COR-L47 (cell line): ENCODE measurements at places on chromosomes 3 and 15.

DNA sequence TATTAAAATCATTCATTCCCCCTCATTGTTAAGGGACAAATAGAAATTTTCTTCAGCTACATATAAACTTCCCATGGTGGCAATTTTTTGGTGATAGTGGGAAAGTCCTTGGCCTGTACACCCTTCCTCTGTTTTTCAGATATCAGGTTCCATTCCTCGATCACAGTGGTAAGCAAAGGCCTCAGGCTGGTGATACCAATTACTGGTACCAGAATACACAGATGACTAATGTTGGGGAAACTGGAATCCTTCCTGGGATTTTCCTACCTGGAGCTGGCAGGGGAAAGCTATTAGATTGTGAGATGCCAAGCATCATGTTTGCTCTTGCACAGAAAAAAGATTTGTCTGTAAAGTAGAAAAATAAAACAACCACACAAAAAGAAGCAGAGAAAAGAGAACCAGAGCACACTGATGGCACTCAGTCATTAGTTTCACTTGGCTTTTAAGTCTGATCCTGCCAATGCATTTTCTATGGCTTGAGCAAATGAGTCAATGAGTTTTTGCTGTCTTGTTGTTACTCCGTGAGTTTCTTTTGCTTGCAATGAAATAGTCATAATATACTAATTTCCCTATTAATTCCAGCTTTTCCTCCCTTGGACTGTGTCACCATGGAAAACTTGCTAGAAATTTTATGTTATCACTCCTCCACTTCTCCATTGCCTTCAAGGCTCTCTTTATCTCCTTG is 795.0 kb downstream of the ROBO1 start:
- DNase-seq: no peak

GRCh38 chr3:177089110-177089509 is 108.2 kb downstream of the TBL1XR1 start:
- no peak for DNase-seq

GRCh38 chr15:88905576-88905975 is 7.6 kb downstream of the MFGE8 start:
- DNase-seq: no peak

DNA sequence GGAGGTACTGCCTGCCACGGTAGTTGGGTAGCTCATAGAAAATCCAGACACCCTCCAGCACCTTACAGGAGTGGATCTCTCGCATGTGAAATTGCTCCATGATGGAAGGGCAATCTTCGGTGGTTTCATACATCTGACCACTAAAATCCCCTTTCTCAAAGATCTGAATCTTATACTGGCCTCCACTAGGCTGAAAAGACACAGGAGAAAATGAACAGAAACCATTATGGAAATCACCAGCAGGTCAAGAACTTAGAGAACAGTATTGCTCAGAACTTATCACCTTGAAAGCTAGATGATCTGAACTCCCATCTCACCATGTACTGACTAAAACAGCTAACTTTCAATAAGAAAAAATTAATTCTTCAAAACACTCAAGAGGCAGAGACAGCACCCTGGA is 5.4 kb downstream of the CRYGS start:
- DNase-seq: no peak

DNA sequence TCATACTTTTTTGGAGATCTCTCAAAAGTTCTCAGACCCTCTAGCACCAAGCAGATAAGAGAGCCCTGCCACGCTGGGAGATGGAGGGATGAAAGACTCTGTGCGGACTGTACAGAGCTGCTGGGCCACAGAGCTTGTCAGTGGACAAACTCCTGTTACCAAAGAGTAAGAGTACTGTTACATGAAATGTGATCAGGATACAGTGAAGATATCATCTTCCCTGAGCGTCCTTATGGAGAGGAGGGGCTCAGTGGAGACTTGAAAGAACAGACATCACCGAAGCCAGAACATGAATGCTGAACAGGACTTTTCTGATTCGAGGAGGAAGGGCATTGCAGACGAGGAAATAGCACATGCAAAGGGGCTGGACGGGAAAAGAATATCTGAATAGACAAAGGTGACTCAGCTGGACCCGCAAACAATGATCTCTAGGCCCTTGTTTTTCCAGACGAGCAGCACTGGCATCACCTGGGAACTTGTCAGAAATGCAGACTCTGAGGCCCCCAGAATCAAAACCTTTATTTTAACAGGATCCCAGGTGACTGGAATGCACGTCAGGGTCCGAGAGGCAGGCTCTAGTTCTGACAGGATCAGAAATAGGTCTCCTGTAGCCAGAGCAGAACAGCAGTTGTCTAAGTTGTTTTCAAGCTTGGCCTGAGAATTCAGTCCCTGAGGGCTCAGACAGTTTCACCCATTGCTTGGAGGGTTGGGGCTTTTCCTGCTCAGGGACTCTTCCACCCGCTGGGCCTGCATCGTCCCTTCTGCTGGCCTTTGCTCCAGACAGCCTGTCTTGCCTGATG is 277.9 kb downstream of the RPLP1 start:
- DNase-seq: no peak

DNA sequence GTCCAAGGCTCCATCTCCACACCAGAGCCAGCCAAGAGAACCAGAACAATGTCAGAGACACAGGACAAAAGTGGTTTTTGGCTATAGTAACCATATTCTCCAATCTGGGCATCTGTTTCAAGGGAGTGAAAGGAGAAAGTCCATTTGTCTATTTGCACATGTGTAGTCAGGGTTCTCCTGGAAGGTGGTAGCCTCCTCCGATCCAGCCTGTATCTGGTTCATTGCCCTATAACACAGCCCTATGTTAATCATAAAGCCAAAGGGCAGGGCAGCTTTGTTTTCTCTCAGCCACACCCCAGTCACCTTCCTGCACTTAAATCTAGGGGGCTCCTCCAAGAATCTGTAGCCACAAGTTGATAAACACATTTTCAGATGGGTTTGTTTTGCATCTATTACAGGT is 128.1 kb upstream of the ADPGK start:
- no peak for DNase-seq

- DNase-seq: no peak
Observed at GRCh38 chr15:32903591-32904290, 185.9 kb downstream of the GREM1 start.

DNA sequence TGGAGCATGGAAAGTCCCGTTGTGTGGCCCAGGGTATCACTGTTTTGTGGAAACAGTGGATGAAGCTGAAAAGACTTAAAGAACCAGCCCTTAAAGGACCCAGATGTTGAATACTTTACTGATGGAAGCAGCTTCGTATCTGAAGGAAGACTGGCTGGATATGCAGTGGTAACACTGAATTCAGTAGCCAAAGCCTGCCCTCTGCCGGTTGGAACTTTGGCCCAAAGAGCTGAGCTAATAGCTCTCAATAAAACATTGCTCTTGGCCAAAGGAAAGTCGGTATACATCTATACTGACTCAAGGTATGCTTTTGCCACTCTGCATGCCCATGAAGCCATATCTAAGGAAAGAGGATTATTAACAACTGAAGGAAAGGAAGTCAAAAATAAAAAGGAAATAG is 885.4 kb downstream of the PDCD6IP start:
- peak; percentile 25 for DNase-seq

- no peak for DNase-seq
Observed at GRCh38 chr15:55894399-55894965, 98.9 kb downstream of the NEDD4 start.

DNA sequence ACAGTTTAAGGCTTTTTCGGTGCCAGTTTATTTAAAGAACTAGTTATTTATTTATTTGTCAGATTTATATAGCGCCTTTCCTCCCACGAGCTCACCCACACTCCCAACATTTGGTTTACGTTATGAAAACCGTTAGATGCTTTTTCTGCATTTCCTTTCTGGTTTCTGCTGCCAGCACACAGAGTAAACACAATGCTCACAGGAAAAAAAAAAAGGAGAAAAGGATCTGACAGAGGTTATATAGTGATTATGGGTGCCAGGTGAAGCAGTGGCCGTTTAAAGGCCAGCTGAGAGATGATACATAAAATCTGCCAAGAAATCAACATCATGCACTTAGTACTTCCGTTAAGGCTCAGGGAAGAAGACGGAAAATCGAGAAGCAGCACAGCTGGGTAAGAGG is 37.9 kb downstream of the ETV5 start:
- DNase-seq: no peak

DNA sequence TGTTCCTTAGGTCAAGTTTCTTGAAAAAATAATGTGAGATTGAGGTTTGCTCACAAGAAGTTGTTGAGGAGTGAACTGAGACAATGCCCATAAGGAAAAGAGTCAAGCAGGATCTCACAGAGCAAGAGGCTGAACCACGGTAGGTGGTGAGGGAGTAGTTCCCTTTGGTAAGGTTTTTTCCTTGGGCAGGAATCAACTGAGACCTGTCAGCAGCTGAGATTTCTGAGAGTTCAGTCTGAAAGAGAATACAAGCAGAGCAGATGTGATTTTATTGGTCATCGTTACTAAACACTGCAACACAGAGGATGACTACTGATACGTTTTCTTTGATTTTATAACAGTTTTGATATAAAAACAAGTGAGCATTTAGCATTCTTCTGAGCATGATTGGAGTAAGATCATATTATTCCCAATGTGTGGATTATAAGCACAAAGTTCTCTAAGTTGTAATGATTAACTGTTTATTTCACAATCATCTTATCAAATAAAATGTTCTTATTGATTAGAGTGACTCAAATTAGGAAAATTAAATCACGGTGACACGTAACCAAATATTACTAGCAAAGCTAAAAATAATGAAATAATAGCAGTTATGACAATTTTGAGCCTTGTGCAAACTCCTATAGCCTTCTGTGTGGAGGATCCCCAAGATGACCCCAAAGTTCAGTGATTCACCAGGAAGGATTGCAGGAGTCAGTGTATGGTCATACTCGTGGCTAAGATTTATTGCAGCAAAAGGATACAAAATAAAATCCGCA is 346.2 kb upstream of the ZNF717 start:
- no peak for DNase-seq
